Stimulated activated CD4-positive, alpha-beta T cell treated with anti-CD3 and anti-CD28 coated beads, Interleukin-1b, Interleukin-23, amount 100 ng/mL, for 24 hours (primary cell): ENCODE measurements at places on chromosomes 3 and 15.

GRCh38 chr3:55538158-55538557, 51.1 kb upstream of the WNT5A start:
- no peak for DNase-seq

DNA sequence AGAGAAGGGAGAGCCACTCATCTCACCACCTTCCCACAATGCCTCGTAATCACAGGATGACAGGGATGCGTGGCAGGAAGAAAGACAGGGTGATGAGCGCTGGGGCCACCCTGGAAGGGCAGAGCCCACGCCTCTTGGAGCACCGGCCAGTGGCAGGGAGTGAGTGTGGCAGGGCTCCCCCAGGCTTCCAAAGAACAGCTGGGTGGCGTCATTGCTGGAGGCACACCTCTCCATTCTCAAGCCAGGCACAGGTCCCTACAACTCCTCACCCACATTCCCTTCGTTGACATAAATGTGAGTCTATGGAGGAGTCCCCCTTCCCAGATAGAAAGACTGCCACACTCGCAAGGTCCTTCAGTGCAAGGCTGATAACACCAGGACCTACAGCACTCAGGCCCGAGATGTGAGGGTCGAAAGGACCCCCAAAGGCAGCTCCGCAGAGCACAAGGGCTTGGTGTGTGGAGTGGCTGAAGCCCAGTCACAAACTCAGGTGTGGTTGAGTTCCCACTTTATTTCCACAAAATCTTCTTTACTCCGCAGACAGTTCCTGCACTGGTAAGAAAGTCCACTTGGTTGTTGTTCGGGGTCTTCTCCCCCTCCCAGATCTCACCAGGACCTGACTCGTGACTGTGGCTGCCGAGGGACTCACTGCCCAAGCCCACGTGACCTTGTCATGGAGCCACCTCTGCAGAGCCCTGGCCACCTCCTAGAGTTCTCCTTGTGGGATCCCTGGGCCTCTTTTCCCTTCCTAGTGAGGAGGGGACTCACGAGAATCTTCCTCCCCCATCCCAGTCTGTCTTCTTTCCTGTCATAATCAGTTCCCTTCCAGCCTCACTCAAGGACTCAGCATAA, 22.4 kb upstream of the CORO2B start:
- DNase-seq: no peak

DNA sequence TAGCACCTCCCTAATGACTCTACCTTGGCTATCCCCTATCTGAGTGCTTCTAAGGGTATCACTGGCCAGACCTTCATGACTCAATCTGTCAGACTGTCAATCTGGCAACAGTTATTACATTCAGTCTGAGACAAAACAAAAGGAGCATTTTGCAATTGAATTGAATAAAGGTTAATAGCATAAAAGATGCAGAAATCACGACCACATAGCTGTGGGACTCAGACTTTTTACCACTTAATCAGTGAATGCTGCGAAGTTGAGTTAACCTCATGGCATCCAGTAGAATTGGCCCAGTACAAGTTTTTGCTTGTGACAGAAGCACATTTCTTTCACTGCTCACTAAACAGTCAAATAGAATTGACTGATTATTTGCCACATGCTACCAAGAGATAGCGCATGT, 480.7 kb upstream of the DPPA4 start:
- DNase-seq: no peak

- no peak for DNase-seq
These were observed 96.2 kb downstream of the CORO2B start for GRCh38 chr15:68674975-68675374.

- no peak for DNase-seq
These were observed 175.1 kb downstream of the MFSD1 start for GRCh38 chr3:158976966-158977365.

DNA sequence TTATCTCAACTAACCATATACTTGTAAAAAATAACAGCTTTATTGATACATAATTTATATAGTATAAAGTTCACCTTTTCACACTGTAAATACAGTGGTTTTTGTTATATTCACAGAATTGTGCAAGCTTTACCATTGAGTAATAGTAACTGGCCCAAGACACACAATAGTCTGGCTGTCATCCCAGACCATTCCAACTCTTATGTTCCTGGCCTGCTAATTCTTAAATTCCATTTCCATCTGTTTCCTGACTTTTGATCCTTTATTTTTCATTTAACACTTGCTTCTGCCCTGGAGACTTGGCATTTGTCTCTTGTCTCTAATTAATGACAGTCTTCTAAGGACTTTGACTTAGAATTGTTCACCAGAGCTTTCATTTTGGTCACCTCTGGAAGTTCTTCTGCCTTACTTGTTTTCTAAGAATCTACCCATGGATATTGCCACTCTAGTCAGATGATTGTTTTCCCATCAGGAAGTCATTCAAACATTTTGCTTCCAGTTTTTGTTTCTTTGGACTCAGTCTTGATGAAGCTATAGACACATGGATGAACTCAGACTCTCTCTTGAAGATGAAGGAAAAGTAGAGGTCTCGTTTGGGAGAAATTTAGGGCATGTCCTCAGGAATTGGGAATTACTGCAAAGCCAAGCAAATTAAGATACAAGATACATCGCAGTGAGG, 27.2 kb upstream of the PLSCR4 start:
- no peak for DNase-seq

DNA sequence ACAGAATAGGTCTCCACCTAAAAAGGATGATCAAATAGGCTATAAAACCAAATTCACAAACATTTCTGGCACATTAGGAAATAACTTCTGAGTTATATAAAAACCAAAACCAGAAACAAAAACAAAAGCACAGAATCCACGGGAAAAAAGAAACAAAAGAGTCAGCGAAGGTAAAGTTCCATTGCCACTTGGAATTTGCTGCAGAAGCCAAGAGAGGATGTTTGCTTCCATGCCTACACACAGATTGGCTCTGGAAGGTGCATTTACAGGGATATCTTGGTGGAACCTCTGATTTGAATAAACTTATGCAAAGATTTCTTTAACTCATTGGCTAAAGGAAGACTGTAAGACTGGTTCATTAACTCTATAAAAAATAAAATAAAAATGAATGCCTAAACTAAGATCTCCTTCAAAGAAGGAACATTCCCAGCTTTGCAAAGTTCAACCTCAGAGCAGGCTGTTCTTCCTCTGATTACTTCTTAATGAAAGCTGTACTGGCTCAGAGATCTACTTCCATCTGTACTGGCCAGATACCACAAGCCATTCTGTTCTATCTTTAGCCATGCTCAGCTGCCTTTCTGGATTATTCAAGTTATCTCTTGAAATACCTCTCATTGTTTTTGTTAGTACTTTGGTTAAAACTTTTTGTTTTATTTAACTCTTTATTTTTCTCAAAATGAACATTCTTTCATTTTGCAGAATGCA, 537.5 kb upstream of the CCDC54 start:
- DNase-seq: no peak

DNA sequence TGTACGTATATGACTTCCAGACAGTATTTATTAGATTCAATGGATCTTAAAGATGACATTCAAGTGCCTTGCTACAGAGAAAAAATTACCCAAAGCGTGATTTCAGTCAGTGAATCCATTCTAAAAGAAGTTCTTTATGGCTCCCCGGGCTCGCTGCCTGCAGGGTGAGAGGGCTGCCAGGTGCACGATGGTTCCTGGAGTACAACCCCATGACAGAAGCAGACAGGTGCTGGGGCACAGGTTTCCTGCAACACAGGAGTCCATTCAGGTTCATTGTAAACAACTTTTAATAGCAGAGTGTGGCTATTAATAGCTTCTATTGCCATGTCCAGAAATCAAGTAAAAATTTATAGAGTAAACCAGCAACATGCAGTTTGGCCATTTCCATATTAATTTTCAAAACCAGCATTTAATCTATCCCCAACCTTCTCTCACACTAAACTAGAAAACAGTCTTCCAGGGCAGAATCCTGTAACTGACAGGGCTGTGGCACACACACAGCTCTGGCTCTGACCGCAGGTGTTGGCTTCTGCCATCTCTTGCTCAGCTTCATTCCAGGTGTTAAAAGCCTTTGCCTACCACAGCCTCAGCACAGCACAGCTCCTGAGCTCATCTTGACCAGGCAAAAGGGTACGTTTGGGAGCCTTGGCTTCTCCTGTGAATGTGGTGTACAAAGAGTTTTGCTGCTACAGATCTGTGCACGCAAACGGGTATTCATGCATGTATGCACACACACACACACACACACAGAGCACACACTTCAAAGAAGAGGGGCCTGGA, 185.9 kb downstream of the MEX3B start:
- DNase-seq: no peak

- no peak for DNase-seq
These were observed 39.9 kb downstream of the SCN5A start for GRCh38 chr3:38609386-38610111.

DNA sequence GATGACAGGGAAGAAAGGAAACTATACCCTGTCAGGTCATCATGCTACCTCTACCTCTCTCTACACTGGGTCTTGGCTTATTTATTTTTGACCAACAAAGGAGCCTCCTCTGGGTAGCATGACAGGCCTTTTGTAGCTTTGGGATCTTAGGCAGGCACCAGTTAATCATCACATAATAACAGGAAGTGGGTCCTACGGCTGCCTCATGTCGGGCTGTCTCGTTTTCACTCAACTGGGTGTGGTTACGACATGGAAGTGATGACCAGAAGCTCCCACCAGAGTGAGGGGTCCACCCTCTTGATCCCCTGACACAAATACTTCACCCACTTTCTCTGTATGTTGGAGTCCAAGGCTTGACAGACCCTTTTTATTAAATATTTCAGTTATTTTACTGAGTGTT, 105.3 kb downstream of the CD47 start:
- DNase-seq: no peak

DNA sequence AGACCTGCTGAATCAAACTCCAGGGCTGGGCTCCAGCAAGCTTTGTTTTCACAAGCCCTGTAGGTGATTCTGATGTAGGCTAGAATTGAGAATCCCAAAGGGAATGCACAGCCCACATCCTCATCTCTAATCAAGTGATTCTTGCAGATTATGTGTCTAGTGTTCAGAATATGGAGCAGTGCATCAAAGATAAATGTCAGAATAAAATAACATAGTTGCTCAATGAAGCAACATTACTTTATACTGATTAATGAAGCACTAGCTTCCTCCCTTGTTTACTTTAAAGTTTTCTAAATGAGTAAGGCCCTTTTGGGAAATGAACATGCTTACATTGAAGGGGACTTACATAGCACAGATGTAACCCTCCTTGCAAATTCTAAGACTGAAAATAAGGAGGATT, 39.2 kb downstream of the NUP210 start:
- DNase-seq: no peak

DNA sequence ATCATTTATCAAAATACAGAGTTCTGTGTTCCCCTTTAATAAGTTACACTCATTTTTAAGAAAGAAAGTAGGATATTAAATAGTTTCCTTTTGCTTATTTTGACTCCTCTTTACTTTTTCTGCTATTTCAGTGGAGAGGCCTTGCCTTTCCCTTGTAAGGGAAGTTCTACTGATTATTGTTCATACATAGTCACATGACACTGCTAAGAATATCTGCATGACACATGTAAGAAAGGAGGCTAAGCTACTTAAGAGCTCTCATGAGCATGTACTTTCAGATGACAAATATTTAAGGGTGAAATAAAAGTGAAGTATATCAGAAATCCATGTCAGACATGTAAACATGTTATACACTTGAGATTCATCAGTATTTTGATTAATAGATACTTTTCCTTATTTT, 39.0 kb downstream of the MYRIP start:
- no peak for DNase-seq

- no peak for DNase-seq
These were observed 79.6 kb downstream of the TP63 start for GRCh38 chr3:189710620-189711402.

- peak; percentile 71 for DNase-seq
These were observed 96.1 kb upstream of the CHD2 start for GRCh38 chr15:92803852-92804609.

DNA sequence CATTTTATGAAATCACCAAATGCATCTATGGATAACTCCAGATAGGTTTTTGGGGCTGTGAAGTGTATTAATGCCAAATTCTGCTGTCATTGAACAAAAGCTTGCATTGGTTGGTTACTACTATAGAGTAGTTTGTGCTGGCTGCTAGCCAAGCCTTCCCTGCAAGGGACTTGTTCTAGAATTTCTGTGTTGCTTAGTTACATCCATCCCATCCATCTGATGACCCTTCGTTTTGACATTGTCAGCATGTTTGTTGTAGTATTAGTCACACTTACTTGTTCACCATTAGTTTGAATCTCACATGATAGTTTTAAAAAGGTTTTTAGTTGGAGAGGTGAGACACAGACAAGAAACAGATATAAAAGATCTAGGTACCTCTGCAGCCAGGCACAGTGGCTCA, 7.0 kb upstream of the NIPA2 start:
- no peak for DNase-seq

- no peak for DNase-seq
These were observed 36.9 kb downstream of the PCSK6 start for GRCh38 chr15:101452572-101452971.

- DNase-seq: no peak
These were observed 40.9 kb upstream of the SMAD3 start for GRCh38 chr15:67024314-67024997.

- no peak for DNase-seq
These were observed 185.5 kb downstream of the MBNL1 start for GRCh38 chr3:152454076-152454875.

DNA sequence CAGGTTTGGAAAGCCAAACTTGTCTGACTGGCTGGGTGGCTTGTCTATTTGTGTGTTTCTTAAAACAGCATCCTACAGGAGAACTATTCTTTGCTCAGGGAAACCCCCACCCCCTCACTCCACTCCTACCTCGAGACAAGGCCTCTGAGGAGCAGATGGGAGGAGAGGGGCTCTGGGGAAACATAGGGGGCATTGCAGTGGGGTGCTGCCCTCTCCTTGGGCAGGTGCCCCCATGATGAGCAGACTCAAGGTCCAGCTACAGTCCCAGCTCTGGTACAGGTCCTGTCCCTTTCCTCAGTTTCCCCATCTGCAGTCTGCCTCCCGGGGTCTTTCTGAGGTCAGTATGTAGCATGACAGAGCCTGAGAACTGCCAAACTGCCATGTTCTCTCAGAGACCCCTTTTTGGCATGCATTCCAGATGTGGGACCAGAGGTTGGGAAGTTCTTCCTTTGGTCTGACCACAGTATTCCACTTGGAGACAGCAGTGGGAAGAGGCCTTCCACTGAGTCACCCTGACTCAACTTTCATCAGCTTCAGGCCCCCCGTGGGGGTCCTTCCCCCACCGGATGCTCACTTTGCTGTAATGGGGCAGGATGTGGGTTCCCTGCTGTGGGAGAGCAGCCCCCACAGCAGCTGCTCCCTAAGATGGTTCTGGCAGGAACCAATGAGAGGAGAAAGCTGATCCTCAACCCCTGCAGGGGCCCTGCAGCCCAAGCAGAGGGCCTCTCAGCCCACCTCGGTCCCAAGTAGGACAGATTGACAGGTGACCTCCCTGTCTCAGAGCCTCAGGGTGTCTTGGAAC, 32.3 kb upstream of the CYP11A1 start:
- no peak for DNase-seq

DNA sequence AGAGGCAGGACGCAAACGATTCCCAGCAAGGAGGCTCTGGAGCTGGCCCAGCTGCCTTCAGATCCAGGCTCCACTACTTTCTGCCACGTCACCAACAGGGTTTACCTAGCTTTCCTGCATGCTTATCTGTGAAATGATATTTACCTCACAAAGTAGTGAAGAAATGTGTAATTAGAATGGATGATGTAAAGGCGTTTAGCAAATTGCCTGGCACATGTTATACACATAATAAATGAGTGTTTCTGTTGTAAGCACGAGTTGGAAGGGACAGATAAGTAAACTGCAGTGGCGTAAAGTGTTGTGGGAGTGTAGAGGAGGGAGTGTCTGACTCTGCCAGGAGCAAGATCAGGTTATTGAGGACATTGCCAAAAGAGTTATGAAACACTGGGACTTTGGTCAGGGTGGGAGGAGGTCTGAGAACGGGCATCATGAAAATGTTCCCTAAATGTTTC, 3.5 kb upstream of the CHAC1 start:
- DNase-seq: no peak
